ENCODE measurements at places on chromosomes 3 and 15.

- H3K4me3 ChIP-seq, result peak overlapping the region; percentile 90
- peak overlapping the region; percentile 60 for H3K27ac ChIP-seq
- peak; percentile 74 for DNase-seq
- peaks cover 7% of the 10 kb centered on the region for H3K4me1 ChIP-seq
- H3K36me3 ChIP-seq, result peaks cover 25% of the 10 kb centered on the region
These were observed 716 bp downstream of the SELENOS start for GRCh38 chr15:101276501-101277037.

DNA sequence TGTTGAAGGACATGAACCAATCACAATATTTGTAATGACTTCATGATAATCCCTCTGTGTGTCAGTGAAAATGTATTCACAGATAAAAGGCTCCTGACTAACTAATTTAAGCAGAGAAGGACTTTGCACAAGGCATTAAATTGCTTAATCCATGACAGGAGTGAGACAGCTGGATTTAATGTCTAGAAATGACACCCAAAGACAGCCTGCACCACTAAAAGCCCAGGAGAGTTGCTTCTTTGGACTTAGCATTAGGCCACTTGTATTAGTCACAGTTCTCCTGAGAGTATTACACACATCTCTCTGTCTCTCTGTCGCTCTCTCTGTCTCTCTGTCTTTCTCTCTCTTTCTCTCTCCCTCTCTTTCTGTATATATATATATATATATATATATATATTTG lies 180.4 kb downstream of the GOLGA8K start:
- no peaks in the 10 kb centered on the region for H3K27me3 ChIP-seq
- H3K4me1 ChIP-seq, result no peaks in the 10 kb centered on the region

DNA sequence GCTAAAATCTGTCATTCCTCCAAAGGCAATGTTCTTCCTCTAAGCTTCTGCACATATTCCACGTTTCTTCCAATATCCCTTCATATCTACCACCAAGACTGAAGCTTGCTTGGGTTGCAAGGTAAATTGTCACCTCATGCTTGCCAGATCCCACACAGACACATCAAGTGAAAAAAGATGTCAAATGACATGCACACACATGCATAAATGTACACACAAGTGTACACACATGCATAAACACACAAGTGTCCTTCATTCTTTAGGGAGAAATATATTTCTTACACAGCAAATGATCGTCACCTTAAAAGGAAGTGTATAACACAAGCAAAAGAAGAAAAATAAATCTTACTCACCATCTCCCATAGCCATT lies 59.4 kb downstream of the CLASP2 start:
- H3K36me3 ChIP-seq, result no peaks in the 10 kb centered on the region
- H3K27me3 ChIP-seq, result no peaks in the 10 kb centered on the region

GRCh38 chr15:95793231-95793630 lies 537.3 kb upstream of the NR2F2 start:
- no peak overlapping the region for H3K4me3 ChIP-seq
- no peaks in the 10 kb centered on the region for H3K36me3 ChIP-seq
- no peak for DNase-seq
- H3K27me3 ChIP-seq, result no peaks in the 10 kb centered on the region

GRCh38 chr15:93028111-93028631 lies 60.8 kb downstream of the RGMA start:
- no peaks in the 10 kb centered on the region for H3K27me3 ChIP-seq
- peaks cover 22% of the 10 kb centered on the region for H3K4me1 ChIP-seq
- H3K27ac ChIP-seq, result no peak overlapping the region
- H3K36me3 ChIP-seq, result peaks cover 51% of the 10 kb centered on the region
- DNase-seq, result no peak

GRCh38 chr3:16906682-16907081 lies 21.9 kb downstream of the PLCL2 start:
- no peaks in the 10 kb centered on the region for H3K4me1 ChIP-seq
- no peaks in the 10 kb centered on the region for H3K36me3 ChIP-seq
- H3K27me3 ChIP-seq, result no peaks in the 10 kb centered on the region
- H3K4me3 ChIP-seq, result no peak overlapping the region

DNA sequence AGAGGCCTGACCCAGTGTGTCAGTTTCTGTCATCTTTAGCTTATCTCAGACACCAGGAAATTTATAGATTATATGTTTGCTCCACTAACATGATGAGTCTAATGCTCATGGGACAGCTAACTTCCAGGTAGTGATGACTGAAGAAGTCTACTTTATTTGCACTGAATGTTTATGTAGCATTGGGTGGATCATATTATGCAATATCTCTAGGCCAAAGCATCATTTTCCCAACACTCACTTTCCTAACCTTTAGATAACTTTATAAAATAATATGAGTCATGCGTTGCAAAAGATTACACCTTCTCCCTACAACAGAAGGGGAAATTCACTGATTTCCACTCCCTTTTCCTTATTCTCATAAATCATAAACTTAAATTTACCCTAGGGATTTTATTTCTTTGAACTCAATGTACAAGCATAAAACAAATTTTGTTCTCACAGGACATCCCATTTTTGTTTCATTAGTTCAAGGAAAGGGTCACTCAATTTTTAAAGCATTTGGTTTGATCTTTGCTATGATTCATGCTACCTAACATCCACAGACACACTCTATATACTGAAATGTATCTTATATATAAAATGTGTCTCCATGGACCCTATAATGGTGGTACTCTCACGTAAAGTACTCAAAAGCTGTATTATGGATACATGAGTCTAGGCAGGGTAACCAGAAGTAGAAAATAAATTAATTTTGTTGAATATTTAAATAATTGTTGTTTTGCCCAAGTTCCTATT lies 225.2 kb downstream of the WDR72 start:
- no peaks in the 10 kb centered on the region for H3K27me3 ChIP-seq
- no peak overlapping the region for H3K27ac ChIP-seq

- H3K4me3 ChIP-seq, result no peak overlapping the region
- H3K27me3 ChIP-seq, result no peaks in the 10 kb centered on the region
- DNase-seq, result peak; percentile 76
- H3K27ac ChIP-seq, result peak overlapping the region; percentile 64
- H3K4me1 ChIP-seq, result peaks cover 12% of the 10 kb centered on the region
These were observed 113.7 kb downstream of the LRIG1 start for GRCh38 chr3:66386925-66387650.

DNA sequence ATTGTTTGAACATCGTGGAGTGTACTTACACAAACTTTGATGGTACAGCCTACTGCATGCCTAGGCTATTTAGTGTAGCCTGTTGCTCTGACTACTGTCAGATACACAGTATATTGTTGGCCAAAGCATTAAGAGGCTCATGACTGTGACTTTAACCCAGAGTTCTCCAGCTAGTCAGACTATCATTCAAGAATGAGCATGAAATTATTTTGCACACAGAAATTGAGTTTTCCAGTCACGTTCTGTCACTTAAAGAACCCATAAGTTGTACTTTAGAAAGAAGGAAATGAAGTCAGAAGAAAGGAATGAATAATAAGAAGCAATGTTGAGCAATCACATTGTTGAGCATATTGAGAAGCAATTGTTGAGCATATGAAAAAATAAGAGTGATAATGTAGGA lies 37.6 kb upstream of the SLC22A13 start:
- H3K4me1 ChIP-seq, result peaks cover 2% of the 10 kb centered on the region
- peaks cover 7% of the 10 kb centered on the region for H3K36me3 ChIP-seq
- H3K4me3 ChIP-seq, result no peak overlapping the region
- no peaks in the 10 kb centered on the region for H3K27me3 ChIP-seq
- no peak overlapping the region for H3K27ac ChIP-seq

DNA sequence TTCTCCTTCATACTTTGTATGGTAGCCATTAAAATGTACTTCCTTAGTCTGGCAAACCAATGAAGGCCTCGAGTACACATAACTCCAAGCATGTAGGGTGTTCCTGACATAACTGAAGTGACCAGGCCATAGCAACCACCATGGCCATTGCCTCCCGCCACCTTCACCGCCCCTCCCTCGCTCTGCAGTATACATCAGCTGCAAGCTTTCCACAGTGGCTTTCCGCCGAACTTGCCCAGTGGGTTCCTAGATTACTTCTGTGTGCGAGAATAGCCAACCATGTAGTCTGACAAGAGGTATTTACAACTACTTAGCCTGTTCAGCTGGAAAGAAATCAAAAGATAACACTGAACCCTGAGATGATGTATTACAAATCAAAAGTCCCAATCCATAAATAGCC lies 3.4 kb upstream of the CTNNB1 start:
- no peak overlapping the region for H3K4me3 ChIP-seq
- H3K4me1 ChIP-seq, result peaks cover 5% of the 10 kb centered on the region
- H3K36me3 ChIP-seq, result no peaks in the 10 kb centered on the region
- no peak for DNase-seq
- H3K27ac ChIP-seq, result no peak overlapping the region

DNA sequence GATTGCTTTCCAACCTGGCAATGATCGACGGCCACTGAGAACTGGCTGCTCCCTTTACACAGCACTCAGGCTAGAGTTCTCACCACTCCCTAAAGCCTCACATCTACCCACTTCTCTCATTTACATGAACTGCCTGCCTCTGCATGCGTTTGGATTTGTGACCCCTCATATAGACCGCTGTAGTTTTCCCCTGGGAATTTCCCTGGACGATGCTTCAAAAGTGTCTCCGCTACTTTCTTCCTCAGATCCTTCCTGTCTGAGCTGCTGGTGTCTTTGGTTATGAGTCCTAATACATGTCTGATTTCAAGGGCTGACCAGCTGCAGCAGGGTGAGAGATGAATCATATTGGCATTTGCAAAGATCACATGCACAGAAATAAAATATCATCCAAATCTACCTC lies 116.7 kb upstream of the ETV5 start:
- no peak for DNase-seq
- no peaks in the 10 kb centered on the region for H3K36me3 ChIP-seq
- peaks cover 1% of the 10 kb centered on the region for H3K4me1 ChIP-seq
- H3K4me3 ChIP-seq, result no peak overlapping the region
- no peak overlapping the region for H3K27ac ChIP-seq

- no peak for DNase-seq
- no peaks in the 10 kb centered on the region for H3K36me3 ChIP-seq
- no peaks in the 10 kb centered on the region for H3K27me3 ChIP-seq
- H3K27ac ChIP-seq, result no peak overlapping the region
- no peak overlapping the region for H3K4me3 ChIP-seq
These were observed 170.7 kb downstream of the UBE3A start for GRCh38 chr15:25268166-25268565.

DNA sequence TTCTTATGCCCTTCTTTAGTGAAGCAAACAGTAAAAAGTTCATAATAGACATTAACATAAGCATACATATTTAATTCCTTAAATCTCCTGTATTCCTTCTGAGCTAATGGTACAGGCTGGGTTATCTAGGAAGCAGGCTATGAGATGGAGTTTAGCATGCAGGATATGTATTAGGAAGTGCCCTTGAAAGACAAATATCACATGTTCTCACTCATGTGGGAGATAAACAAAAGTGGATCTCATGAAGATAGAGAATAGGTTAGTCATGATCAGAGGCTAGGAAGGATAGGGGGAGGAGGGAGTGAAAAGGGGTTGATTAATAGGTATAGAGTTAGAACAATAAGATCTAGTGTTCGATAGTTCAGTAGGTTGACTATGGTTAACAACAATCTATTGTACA lies 105.4 kb downstream of the CLASP2 start:
- H3K27ac ChIP-seq, result no peak overlapping the region
- no peaks in the 10 kb centered on the region for H3K36me3 ChIP-seq
- no peak overlapping the region for H3K4me3 ChIP-seq
- no peaks in the 10 kb centered on the region for H3K27me3 ChIP-seq

- no peaks in the 10 kb centered on the region for H3K4me1 ChIP-seq
- H3K27me3 ChIP-seq, result no peaks in the 10 kb centered on the region
- H3K27ac ChIP-seq, result no peak overlapping the region
- H3K4me3 ChIP-seq, result no peak overlapping the region
These were observed 26.9 kb downstream of the RNF13 start for GRCh38 chr3:149839896-149840295.

DNA sequence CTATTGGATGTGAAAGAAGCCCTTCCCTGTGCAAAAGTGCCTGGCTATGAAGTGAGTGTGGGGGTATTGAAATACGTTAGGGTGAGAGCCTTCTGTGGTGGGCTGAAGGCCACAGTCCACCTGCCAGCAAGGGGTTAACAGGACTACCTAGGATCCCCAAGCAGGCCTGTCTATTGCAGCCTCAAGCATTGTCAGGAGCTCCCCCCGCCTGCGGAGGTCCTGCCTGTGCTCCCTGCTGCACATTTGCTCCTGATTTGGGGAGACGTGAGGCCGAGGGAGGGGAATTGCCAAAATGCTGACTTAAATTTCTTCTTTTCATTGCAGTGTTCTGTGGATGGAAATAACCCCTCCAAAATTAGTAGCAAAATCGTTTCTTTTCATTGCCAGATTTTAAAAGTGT lies 56.2 kb downstream of the GABRG3 start:
- H3K27me3 ChIP-seq, result no peaks in the 10 kb centered on the region
- no peak for DNase-seq
- no peak overlapping the region for H3K4me3 ChIP-seq
- no peaks in the 10 kb centered on the region for H3K4me1 ChIP-seq
- H3K36me3 ChIP-seq, result no peaks in the 10 kb centered on the region

DNA sequence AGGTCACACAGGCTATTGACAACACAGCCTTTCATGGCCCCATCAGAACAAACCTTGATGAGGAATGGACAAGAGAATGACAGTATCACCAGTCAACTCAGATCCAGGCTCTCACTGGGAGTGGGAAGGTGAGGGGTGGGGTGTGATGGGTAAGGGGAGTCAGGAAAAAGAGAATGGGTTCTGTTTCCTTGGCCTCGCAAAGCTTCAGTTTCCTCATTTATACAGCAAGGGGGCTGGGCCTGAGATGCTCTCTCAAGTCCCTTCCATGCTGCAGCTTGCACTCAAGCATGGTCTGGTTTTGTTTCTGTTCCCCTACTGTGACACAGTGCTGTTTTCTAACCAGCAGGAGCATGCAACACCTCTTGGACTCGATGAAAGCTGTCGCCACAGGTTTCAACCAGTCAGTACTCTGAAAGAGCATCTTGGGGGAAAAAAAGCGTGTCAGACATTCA lies 65.7 kb upstream of the IL12A start:
- no peak overlapping the region for H3K27ac ChIP-seq
- no peak overlapping the region for H3K4me3 ChIP-seq
- H3K4me1 ChIP-seq, result peaks cover 7% of the 10 kb centered on the region
- no peak for DNase-seq

GRCh38 chr3:183324083-183324482 lies 71.0 kb downstream of the B3GNT5 start:
- H3K4me3 ChIP-seq, result no peak overlapping the region
- no peak overlapping the region for H3K27ac ChIP-seq
- H3K4me1 ChIP-seq, result peaks cover 2% of the 10 kb centered on the region
- DNase-seq, result no peak

Measured in mesenchymal stem cell (in vitro differentiated cells and primary cell).